ENCODE measurements at places on chromosomes 1 and 21.
A peak's percentile ranks its signal among the peaks of the same experiment; 100 is the strongest.

DNA sequence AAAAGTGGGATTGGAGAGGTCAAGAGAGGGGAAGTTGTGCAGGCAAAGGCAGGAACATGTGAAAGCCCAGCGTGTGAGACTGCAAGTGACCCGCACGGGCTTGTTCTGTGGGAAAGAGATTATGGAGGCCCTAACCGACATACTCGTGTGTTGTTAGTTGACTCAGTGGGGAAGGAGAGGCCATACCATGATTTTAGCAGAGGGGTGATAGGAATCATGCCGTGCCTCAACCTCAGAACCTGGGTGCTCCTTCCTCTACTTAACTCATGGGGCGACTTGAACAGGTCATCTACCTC is 19.3 kb downstream of the PGLYRP3 start:
- no peak for DNase-seq

DNA sequence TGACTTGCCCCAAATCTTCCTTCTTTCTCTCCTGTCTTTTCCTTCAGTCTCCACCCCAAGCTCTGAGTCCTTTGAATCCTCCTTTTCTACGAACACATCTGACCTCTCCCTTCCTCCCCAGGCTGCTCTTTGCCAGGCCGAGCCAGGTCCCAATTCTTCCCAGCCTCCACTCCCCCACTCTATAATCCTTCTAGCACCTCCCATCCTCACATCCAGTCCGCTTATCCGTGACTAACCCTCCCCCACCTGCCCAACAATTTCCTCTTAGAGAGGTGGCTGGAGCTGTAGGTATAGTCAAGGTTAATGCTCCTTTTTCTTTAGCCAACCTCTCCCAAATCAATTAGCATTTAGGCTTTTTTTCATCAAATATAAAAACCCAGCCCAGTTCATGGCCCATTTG is 9.5 kb upstream of the HPDL start:
- DNase-seq: peak; percentile 88

DNA sequence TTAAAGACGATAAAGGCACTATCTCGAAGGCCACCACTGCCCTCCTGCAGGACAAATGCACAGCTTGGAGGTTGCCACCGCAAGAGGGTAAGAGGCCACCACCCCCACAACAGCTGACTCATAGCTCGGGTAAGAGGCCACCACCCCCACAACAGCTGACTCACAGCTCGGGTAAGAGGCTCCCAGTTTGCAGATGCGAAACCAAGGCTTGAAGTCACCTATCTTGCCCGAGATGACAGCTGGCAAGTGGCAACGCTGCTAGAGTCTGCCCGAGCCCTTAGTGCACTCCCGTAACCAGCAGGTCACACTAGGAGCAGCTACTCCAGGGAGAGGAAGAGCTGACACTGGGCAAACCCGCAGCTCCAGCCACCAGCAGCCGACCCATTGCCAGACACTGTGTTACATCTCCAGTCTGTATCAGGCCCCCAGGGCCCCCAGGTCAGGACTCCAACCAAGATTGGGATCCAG is 17.1 kb upstream of the SPSB1 start:
- DNase-seq: peak; percentile 48

DNA sequence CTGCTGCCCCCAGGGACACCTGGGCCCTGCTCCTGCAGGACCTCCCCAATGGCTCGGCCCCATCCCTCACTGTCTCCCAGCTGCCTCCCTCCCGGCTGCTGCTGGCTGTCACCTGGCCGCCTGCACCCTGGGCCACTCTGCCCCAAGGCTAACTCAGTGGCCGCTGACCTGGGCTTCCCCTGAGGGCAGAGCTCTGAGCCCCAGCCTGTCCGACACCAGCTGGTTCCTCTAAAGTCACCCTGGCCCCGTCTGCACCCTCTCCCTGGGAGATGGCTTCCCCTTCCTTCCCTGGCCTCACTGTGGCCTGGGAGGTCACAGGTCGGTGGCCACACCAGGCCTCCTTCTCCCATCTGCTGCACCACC is 15.0 kb downstream of the ITGB2 start:
- no peak for DNase-seq

- peak; percentile 2 for DNase-seq
These were observed 33.5 kb downstream of the NEK2 start for GRCh38 chr1:211641942-211642341.

Data from WERI-Rb-1 (cell line).